ENCODE measurements at places on chromosomes 3 and 15.

DNA sequence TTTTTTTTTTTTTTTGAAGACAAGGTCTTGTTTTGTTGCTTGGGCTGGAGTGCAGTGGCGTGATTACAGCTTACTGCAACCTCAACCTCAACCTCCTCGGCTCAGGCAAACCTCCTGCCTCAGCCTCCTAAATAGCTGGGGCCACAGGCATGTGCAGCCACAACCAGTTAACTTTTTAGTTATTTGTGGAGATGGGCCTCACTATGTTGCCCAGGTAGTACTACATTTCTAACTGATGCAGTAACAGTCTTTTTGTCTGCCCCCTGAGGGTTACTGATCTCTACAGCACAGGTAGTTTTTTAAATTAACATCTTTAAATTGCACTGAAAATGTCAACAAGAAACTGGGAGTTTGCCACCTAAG lies 3.4 kb upstream of the LMLN start:
- DNase-seq: no peak

DNA sequence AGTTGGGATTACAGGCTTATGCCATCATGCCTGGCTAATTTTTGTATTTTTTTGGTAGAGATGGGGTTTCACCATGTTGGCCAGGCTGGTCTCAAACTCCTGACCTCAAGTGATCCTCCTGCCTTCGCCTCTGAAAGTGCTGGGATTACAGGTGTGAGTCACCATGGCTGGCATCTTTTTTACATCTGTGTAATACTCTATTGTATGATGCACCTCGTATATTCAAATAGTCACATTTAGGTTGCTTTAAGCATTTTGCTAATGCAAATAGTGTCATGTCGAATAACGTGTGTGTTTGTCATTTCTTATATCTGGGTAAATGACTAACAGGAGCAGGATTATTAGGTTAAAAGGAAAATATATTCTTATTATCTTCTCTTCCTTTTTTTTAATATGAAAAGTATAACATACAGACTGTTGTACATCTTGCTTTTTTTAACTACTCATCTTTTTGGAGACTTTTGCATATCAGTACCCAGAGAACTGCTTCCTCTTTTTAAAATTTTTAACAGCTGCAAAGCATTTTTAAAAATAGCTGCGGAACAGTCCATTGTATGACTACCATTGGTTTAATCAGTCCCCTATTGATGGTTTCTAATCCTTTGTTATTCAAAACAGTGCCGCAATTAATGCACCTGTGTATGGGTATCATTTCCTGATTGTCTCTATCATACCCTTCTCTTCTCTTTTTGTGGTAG lies 13.4 kb downstream of the SCAMP5 start:
- no peak for DNase-seq

- DNase-seq: no peak
Observed at GRCh38 chr3:169238562-169238961, 424.9 kb downstream of the MECOM start.

GRCh38 chr15:90465930-90466567 lies 63.7 kb upstream of the CRTC3 start:
- no peak for DNase-seq

- DNase-seq: no peak
Observed at GRCh38 chr15:75591655-75592364, 12.7 kb upstream of the PTPN9 start.

GRCh38 chr15:51780636-51781035 lies 29.2 kb downstream of the TMOD2 start:
- DNase-seq: peak; percentile 28

DNA sequence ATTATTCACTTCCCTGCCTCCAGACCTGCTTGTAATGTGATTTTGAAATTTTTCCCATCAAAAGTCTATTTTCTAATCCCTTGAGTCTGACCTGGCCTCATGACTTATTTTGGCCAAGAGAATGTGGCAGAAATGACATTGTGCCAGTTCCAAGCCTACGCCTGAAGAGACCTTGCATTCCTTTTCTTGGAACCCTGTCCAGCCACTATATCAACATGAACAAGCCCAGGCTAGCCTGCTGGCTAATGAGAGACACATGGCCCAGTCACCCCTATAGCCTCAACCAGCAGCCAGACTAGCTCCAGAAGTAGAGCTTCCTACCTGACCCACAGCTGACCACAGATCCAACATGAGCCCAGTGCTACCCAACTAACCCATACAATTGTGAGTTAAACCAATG lies 121.1 kb upstream of the ACP3 start:
- no peak for DNase-seq

GRCh38 chr3:74420538-74421124 lies 193.8 kb downstream of the CNTN3 start:
- no peak for DNase-seq

DNA sequence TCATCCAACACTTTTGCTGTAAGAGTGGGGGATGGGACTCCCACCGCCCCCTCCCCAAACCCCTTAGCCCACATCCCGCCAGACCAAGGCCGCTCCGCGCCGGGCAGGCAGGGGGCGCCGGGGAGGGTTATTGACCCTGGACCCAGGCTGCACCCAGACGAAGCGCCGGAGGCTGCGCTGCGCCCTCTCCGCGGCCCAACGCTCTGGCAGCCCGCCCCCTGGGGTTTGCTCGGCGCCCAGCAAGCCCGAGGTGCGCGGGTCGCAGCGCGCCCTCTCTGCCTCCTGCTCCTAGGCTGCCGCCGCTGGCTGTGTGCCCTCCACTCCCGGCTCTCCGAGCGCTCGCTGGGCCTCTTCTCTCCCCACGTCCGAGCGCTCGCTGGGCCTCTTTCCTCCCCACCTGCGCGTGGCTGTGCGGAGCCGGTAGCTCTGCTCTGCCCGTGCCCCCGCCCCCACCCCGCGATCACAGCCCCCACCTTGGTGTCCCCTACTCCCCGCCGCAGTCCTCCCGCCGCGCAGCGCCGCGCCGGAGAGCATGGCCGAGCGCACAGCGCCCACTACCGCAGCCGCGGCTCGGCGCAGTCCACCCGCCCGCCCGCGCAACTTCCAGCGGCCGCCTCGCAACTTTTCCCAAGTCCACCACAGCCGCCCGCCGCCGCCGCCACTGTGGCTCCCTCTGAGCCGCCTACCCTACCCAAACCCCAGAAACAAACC lies 1.2 kb downstream of the MECOM start:
- peak; percentile 69 for DNase-seq

- DNase-seq: peak; percentile 68
Observed at GRCh38 chr3:153026026-153026425, 136.0 kb upstream of the RAP2B start.

DNA sequence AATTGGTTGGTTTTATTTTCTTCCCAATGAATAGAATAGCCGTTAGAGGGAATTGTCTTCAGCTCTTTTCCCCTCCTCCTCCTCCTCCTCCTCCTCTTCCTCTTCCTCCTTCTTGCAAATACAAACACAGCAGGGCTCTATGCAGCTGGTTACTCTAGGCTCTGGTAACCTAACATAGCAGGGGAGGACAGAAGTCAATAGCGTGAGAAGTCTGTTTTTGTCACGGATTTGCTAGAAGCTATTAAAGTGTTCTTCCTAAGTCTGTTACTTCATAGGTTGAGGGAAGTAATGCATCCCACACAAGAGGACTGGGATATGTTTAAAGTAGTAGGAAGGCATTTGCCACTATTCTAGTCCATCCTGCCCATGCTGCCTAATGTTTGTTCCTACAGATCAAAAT lies 374.7 kb upstream of the TPRG1 start:
- DNase-seq: no peak

- DNase-seq: no peak
Observed at GRCh38 chr15:73270366-73271097, 98.2 kb downstream of the HCN4 start.

DNA sequence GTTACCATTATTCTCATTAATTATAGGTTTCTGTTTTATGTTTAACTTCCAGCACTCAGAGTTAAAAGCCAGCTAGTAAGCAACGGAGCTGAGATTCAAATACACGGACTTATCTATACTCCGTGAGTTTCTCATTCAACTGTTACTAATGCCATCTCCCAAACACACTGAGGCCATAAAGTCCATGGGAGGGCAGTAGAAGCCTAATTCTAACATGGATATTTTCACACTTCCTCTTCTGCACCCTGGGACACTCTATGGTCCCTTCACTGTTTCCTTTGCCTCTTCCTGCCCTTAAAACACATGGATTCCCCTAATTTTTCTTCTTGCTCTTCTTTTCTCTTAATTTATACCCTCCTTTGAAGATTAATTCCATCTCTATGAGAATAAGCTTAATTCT lies 245.0 kb downstream of the KLF13 start:
- DNase-seq: peak; percentile 8

GRCh38 chr15:42137461-42138261 lies 18.8 kb downstream of the PLA2G4F start:
- peak; percentile 69 for DNase-seq

- DNase-seq: no peak
Observed at GRCh38 chr15:25763954-25764353, 99.2 kb downstream of the ATP10A start.

GRCh38 chr3:17645074-17645698 lies 97.2 kb downstream of the TBC1D5 start:
- DNase-seq: peak; percentile 86

- no peak for DNase-seq
Observed at GRCh38 chr3:99767291-99767690, 50.4 kb upstream of the CMSS1 start.

DNA sequence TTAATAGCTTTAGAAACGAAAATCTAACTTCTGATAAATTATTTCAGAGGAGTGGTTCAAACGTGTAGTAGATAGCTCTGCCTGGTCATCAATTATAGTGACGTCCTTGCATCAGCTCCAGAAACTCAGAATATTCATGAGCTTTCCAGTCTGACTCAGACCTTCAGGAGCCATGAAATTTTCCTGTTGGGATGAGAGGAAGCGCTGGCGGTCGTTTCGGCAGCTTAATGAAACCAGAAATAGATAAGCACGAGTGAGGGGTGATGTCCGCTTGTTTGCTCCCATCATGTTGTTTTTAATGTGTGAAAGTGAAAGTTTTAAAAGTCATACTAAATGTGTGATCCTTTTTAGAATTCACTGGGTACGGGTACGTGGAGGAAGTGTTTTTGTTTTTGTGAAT lies 141.1 kb downstream of the PGPEP1L start:
- DNase-seq: peak; percentile 80

GRCh38 chr15:38398134-38398533 lies 55.8 kb upstream of the FAM98B start:
- DNase-seq: peak; percentile 90

DNA sequence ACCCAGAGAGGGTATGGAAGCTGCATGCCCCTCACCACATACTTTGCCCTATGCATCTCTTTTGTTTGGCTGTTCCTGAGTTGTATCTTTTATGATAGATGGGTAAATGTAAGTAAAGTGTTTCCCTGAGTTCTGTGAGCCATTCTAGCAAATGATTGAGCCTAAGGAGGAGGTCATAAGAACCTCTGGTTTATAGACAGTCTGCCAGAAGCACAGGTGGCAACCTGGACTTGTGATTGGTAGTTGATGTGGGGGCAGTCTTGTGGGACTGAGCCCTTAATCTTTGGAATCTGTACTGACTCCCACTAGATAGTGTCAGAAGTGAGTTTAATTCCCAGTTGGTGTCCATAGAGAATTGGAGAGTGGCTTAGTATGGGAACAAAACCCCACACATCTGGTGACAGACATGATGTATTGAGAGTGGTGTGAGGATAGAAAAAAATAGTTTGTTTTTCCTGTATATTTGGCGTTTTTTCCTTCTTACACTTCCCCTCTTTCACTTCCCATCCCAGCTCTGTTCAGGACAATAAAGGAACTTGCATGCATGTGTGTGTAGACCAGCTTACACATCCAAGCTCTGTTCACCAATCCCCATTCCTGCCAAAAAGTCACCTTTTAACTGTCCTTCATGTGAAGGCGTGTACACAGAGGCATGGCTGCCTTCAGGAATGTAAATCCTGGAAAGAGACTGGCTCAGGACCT lies 38.1 kb upstream of the SPPL2A start:
- no peak for DNase-seq

- DNase-seq: no peak
Observed at GRCh38 chr3:194107107-194107506, 28.8 kb upstream of the HES1 start.

- no peak for DNase-seq
Observed at GRCh38 chr15:83413054-83413719, 34.0 kb upstream of the SH3GL3 start.

DNA sequence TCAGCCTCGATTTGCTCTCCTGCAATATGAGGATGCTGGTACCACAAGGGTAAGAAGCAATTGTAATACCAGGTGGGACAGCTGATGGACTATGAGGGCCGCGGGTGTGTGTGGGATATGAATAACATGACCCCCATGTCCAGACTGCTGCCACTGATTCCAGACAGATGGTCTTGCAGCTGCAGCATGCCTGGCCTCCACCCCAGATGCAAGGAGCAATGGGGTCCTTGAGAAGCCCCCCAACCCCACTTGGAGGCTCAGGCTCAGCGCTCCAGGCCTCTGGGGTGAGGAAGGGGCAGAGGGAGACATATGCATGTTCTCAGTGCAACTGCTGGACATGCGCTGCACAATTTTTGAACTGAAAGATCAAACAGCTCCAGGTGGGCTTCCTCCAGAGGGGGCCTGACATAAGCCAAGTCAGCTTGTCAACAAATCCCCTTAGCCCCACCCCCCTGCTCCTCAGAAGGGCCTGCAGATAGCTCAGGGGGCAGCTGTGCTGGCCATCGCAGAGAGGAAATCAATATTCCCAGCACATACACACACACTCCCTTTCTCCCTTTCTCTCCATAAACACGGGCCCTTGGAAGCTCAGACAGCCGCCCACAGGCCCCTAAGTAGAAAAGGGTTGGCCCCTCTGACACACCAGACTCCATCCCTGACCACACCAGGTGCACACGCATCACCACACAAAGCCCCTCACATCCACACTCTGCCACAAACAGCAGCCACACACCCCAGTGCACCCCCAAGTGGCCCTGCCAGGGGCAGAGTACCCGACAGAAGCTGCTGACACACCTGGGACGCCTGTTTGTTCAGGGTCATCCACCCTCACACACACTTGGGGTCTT lies 107.0 kb downstream of the IQSEC1 start:
- no peak for DNase-seq

- DNase-seq: peak; percentile 13
Observed at GRCh38 chr15:71755092-71755970, 55.0 kb upstream of the NR2E3 start.

DNA sequence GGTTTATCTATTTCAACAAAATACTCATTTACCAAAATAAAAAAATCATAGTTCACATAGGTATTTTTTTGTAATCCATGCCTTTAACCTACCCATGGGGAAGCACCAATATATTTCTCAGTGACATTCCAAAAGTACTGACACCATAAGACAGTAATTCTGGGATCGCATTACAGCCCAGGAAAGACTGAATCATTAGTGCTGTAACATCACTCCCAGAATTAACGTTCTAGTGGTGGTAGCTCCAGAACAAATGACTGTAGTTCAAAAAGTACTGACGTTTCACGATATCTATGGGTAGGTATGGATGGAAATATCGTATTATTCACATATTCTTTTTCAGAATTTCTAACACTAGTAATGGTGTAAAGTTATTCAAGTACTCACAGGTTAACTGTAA lies 54.3 kb upstream of the NEK10 start:
- DNase-seq: peak; percentile 41

- DNase-seq: no peak
Observed at GRCh38 chr3:184311633-184312032, 2.8 kb upstream of the EIF4G1 start.

GRCh38 chr3:174332391-174332790 lies 526.7 kb upstream of the NAALADL2 start:
- no peak for DNase-seq

All from cardiac fibroblast (primary cell).